ENCODE measurements at places on chromosomes 1 and 21. TPM values are rescaled to one million over a fixed set of nuclear protein-coding genes. Genes with fewer than 3 reads are reported as not detected.

DNA sequence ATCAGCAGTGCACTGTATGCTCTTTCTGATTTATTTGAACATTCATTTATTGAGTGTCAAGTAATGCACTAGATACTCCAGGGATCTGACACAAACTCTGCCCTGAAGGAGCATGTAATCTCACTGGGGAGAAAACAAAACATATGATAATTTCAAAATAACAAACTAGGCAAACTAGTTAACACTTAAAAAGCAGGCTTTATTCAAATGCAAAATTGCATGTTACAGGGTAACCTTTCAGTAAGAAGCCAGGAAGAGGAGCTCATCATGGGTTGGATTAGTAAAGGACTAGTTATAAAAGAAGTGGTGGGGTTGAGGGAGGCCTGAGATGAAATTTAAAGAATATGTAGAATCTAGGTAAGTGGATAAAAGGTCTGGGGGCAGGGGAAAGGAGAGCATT, 20.9 kb downstream of the SELL start:
- no peak for DNase-seq

The MRPS6 gene
- total RNA-seq, result 62.2 TPM

DNA sequence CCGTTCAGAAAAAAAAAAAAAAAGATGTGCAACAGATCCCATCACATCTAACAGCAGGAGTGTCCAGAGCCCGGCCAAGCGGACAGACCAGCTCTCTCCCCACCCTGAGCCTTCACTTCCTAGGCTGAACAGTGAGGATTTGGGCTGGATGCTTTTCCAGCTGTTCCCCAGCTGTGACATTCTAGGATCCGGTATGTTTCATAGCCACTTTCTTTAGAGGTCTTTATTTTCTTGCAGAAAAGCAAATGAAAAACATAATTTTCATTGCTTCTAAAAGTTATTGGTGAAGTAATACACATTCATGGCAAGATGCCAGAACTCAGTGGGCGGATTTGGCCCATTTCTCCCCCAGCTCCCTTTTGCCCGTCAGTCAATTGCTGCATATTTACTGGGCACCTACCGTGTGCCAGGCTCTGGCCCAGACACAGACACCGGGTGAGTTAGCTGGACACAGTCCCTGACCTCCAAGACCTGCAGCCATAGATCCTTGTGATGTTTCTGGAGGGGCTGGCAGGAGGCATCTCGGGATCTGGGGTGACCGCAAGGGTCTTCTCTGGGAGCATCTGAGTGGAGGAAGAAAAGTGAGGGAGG, 213.7 kb upstream of the VAMP3 start:
- DNase-seq, result no peak

The EXO1 gene
- total RNA-seq, result 71.4 TPM

DNA sequence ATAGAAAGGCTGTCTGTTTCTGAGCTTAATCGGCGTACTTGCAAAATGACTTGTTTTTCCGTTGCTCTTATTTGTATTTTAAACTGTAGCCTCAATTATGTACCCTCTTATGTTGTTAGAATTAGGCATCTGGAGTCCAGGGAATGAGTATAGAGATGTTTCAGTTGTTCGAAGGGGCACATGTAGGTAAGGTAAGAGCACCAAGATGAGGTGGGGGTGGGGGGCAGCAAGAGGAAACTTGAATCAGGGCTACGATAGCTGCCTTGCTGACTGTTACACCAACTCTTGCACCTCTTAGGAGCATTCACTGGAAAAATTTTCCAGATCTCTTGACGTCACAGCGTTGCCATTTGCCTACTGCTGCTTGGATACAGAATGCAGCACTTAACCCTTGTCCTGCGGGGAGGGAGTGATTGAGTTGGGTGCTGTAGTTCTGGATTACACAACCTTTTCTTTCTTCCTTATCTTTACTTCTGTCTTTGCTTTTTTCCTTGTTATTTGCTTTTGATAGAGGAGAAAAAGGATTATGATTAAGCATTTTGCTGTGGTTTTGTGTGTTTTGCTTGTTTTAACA, 3.2 kb downstream of the ATP1B1 start:
- peak; percentile 91 for DNase-seq

GRCh38 chr1:226157761-226158316, 28.7 kb downstream of the ACBD3 start:
- no peak for DNase-seq

GRCh38 chr1:152018537-152018936, 18.3 kb downstream of the S100A11 start:
- no peak for DNase-seq

The OVAAL gene
- total RNA-seq, result not detected

DNA sequence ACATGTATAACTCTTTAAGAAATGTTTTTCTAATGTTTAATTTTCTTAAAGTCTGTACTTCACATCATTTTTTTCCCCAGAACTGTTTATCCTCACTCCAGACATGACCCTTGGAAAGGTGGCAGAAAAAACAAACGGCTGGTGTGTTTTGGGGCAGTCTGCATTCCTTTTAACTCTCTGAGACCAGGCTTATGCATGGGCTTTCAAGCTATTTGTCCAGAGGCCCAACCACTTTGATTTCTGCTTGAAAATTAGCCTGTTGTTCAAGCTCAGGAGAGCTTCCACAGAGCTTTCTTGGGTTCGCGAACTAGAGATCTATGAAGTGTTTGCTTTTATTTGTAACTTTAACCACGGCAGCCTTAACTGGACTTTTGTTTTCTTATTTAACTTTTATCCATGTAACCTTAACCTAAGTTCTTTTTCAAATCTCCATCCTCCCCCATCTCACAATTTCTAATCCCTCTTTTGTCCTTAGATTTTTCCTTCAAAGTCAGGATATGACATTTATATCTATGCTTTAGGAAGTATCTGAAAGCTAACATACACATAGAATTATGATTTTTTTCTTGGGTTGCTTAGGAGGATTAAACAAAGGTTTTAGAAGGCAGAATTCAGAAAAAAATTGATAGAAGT, 111.8 kb downstream of the FGGY start:
- no peak for DNase-seq

- DNase-seq, result peak; percentile 97
Observed at GRCh38 chr1:221829327-221830015, 87.6 kb upstream of the DUSP10 start.

- DNase-seq, result no peak
Observed at GRCh38 chr21:41321211-41321907, 4.8 kb downstream of the FAM3B start.

- DNase-seq, result no peak
Observed at GRCh38 chr1:70103770-70104169, 101.6 kb downstream of the LRRC40 start.

The FBLIM1 gene
- total RNA-seq, result 31.2 TPM

- peak; percentile 86 for DNase-seq
Observed at GRCh38 chr1:160837558-160838205, 25.0 kb downstream of the CD244 start.

The CCDC30 gene
- 1.8 TPM for total RNA-seq

DNA sequence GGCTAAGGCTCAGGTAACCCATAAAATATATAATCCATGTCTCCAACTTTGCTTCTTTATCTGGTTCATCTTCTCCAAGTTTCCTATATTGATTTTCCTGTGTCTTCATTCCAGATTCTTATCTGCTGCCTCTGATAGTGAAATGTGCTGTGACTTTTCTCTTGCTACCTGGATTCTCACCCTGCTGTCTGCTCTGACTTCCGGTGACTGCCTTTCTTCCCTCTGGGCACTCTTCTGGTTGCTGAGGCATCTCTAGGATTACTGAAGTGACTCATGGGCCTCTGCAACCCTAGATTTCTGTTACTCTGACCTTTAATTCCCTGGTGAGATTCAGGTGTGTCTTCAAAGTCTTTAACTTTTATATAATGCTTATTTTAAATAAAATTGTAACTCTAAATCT, 46.9 kb downstream of the GIPC2 start:
- DNase-seq, result peak; percentile 50

The LRRC42 gene
- 79.8 TPM for total RNA-seq

GRCh38 chr21:41819856-41820281, 53.0 kb upstream of the RIPK4 start:
- DNase-seq, result no peak

The FAM167B gene
- 5.8 TPM for total RNA-seq

DNA sequence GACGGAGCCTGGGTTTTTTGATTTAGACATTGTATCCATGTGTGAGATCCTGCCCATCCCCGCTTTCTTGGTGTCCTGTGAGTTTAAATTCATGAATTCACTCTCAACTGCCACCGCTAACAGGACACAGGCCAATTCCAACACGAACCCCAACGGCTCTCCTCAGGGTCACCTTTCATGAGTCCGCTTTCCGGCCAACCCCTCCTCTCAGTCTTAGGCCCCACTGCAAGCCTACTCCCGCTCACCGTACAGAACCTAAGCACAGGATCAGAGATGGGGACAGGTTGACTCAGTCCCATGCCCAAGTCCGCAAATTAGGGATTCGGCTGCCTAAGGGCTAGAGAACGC, 238 bp upstream of the SCP2 start:
- no peak for DNase-seq

The SERPINC1 gene
- total RNA-seq, result not detected

GRCh38 chr1:9809100-9809510, 14.7 kb downstream of the CLSTN1 start:
- DNase-seq, result no peak

- no peak for DNase-seq
Observed at GRCh38 chr1:110300412-110301085, 38.6 kb upstream of the RBM15 start.

GRCh38 chr1:145886390-145886789, 724 bp upstream of the ANKRD35 start:
- no peak for DNase-seq

DNA sequence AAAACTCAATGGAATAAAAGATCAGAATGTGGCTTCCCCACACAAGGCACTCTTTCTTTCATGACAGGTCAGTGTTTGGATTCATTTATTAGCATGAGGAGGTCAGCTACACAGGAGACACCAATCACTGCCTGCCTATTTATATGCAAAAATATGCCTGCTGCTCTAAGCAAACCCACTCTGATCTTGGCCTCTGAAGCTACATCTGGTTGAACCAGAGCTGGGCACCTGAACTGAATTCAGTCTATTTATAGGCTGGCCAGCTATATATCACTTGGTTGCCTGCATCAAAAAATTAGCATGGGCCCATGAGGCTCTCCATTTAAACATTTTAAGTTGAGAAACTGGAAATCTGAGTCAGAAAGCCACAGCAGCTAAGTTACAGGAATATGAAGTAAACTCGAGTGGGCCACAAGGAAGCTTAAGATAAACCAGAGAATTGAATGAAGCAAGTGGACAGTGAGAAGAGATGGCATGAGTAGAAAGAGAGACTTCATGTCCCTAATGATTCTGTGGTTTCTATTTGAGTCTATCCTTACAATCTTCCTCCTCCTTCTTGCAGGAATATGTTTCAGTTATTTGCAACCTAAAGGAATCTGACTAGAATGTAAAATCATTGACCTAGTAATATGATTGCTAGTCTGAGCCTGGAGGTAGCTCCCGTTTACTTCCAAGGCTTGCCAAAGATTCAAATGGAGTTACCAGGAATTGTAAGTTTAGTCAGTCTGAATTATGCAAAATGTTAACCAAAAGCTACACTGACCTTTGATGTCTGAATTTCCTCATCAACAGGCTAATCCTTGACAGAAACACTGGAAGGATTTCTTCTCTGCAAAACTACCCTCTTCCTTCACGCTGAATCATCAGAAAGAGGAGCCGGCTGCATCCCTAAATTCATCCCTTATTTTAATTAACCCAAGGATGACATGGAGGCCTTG, 17.7 kb downstream of the DDAH1 start:
- no peak for DNase-seq

The CFAP107 gene
- total RNA-seq, result not detected

- peak; percentile 46 for DNase-seq
Observed at GRCh38 chr21:14321042-14321441, 61.9 kb downstream of the HSPA13 start.

The ACTL8 gene
- not detected for total RNA-seq

DNA sequence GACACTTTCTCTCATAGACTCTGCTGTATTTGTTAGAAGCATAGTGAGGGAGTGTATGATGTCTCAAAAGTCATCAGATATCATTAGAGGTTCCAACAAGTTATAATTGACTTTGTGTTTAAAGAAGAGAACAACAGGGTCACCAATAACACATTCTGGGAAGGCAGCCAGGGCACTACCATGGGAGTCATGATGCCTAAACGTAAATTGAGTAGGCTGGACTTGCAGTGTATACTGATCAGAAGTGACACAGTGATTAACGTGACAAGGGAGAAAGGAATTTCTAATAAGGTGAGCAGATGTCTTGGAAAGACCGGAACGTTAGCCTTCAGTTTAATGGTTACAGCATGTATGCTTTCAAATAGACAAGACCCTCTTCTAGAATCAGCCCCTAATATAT, 973.2 kb downstream of the NCAM2 start:
- no peak for DNase-seq

The GIPC2 gene
- total RNA-seq, result 0.07 TPM

GRCh38 chr1:8412183-8412831, 94.4 kb downstream of the SLC45A1 start:
- peak; percentile 81 for DNase-seq

DNA sequence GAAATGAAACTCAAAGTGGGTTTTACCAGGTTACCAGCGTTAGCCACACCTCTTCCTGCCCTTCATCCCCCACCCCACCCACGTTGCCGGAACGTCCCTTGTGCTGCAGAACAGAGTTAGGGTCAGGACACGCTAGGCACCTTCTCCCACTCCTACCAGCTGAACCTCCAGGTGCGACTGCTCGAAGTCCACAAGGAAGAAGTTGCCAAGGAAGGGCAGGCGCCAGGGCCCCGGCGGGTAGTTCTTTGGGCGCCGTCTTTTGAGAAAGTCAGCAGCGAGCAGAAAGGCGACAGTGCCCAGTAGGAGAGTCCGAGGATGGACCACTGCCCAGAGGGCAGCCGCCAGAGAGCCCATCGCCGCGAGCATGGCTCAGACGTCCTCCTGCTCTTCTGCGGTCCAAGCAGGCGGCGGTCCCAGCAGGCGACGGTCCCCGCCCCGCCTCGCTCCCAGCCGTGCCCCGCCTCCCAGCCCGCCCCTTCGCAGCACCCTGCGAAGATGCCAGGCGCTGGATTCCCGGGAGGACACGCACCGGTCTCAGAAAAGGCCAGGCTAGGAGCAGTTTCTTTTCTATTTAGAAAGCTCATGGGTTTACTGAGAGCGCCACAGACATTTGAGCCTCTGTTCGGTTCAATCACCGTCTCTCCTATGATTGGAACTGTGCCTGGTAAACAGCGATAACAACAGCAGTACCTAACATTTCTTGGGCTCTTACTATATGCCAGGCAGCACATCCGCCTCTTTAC, at the start of gene CYP2J2:
TSS of gene CYP2J2 (minus strand) at position 393 of the 743 bp plus-strand sequence. CDS start at position 366, 27 bp downstream.
- DNase-seq, result no peak

The S100A7A gene
- total RNA-seq, result not detected

Data from A172 (cell line).